Hair follicular keratinocyte (primary cell): ENCODE measurements at places on chromosomes 4 and X. TPM values are rescaled to one million over a fixed set of nuclear protein-coding genes. Genes with fewer than 3 reads are reported as not detected.

The LEF1 gene
- total RNA-seq: 2.5 and 3.3 TPM in 2 replicates

The TBX22 gene
- total RNA-seq: not detected in 2 replicates

The FAM13A gene
- 4.0 and 5.0 TPM in 2 replicates for total RNA-seq

The NWD2 gene
- not detected in 2 replicates for total RNA-seq

The DOK7 gene
- total RNA-seq: 1.9 and 7.5 TPM in 2 replicates

The ARMCX4 gene
- total RNA-seq: 0.94 and 1.1 TPM in 2 replicates

The SGMS2 gene
- 94.0 and 107 TPM in 2 replicates for total RNA-seq

The DDX3X gene
- total RNA-seq: 88.2 and 113 TPM in 2 replicates

The SLC25A6 gene
- total RNA-seq: 259 and 345 TPM in 2 replicates
